ENCODE measurements at places on chromosomes 3 and 15. TPM values are rescaled to one million over a fixed set of nuclear protein-coding genes. Genes with fewer than 3 reads are reported as not detected.

DNA sequence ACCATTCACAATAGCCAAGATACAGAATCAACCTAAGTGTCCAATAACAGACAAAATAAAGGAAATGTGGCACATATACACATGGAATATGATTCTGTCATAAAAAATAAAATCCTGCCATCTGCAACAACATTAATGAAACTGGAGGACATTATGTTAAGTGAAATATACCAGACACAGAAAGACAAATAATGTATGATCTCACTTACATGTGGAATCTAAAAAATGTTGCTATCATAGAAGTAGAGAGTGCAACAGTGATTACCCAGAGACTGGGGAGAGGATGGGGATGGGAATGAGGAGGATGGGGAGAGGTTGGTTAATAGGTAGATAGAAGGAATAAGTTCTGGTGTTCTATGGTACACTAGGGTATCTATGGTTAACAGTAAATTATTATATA, 28.7 kb downstream of the MRPL3 start:
- no peak for DNase-seq

DNA sequence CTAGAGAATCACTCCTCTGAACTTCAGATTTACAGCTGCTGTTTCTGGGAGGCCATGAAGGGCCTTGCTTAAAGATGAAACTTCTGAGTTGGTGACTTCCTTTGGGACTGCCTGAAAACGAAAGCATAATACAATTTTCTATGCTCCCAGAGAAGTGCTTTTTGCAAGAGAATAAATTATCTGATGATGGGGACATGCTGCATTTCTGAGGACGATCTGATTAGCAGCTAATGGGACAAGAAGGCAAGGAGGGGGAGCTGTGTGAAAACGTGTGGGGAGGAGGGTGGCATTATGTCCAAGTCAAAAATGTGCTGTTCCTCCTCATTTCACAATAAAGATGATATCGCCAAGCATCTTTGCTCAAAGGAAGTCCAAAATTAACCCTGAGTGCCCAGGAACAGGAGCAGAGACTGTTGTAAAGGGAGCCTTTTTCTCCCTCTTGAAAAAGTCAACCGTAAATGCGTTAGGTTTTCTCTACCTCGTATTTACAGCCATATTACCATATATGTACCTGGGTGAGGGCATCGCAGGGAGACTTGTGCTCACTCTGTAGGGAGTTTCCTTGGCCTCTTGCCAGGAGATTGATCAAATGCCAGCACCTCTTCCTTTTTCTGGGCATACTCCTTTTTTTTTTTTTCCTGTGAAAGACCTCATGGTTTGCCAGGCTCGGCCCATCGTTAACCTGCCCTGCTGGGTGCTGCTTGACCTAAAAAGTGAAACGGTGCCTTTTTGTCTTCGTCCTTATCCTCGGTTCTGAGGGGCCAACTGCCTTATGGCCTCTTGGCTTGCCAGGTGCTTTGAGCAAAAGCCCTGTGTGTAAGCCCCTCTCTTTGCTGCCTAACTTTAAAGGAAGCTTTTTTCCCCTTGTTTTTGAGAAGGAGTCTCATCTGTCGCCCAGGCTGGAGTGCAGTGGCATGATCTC, 11.5 kb downstream of the ITPR1 start:
- no peak for DNase-seq

- no peak for DNase-seq
These were observed 2.0 kb upstream of the TPRG1 start for GRCh38 chr3:189169728-189170127.

DNA sequence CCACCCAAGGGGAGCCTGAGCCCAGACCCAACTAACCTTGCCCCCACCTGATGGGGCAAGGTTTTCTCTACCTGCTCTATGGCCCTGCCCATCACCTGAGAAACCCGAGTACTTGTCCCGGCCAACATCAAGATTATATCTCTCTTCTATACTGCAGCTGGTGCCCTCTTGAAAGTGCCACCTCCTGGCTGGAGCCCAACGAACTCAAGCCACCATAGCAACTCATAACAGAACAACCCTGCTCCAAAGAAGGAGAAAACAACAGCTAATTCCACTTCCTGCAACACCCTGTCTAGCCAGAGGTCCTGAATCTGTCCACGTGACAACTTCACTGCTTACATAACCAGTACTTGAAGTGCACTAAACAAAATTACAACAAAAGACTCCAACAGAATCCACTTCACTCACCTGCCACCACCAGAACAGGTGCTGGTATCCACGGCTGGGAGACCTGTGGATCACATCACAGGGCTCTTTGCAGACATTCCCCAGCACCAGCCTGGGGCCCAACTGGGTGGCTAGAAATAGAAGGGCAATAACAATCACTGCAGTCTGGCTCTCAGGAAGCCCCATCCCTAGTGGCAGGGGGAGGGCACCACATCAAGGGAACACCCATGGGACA, 49.2 kb downstream of the PIERCE2 start:
- DNase-seq, result no peak

GRCh38 chr3:72629191-72629631, 219.0 kb downstream of the SHQ1 start:
- no peak for DNase-seq

DNA sequence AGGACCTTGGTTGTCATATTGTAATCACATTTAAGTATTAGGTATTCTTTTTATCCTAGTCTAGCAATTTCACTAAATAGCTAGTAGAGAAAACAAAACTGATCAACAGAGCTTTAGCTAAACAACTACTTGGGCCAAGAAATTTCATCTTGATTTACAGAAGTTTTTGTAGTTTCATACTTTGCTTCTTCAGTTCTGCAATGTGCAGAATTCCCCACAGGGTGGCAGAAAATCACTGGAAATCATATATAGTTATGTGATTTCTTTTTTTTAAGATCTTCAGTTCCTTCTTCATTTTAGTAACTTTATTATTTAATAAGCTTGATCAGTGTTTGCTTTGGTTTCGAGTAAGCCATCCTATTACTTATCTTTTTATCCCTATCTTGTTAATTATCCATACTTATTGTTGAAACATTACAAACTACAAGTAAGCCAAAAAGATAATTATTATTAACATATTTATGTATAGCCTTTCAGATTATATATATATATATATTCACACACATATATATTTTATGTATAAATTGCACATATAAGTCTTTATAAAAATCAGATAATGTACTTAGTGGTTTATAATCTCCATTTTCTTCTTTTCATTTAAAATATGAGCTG, 2.2 kb upstream of the BNIP2 start:
- no peak for DNase-seq

DNA sequence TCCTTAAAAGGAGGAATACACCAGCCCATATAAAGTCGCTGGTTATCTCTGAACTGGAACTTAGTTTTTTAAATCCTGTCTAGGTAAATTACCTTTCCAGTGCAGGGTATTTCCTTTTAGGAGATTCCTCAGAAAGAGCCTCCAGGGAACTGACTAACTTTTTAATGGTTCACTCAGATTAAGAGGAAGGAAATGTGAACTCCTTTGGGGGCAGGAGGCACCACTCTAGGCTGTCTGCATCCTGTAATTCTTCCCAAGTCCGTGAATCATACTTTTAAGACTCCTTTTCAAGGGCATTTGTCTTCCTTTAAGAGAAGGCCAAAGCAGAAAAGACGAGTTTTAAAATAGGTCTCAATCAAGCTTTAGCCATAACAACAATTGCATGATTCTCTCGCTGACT, 871.2 kb upstream of the NR2F2 start:
- DNase-seq, result no peak

DNA sequence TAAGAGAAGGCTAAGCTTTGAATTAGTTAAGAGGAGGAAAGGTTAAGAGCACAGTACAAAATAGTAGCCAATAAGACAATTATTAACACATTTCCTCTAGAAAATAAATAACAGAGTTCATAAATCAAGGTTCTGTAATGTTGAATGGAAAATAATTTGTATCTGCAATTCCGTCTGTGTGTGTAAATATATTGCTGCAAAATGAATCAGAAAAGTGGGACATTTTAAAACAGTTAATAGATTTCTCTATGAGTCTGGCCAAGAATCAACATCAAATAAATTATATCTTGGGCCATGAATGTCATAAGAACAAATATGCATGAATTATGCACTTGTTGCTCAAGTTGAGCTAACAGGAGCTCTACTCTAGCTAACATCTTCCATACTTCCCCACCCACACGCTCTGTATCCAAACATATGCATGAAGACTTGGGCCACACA, 14.2 kb upstream of the SUCNR1 start:
- no peak for DNase-seq

The PDZRN3 gene
- total RNA-seq, result 29.9 TPM

The TMOD2 gene
- total RNA-seq, result 8.1 TPM

The SPATA12 gene
- total RNA-seq, result not detected

The SLC9C1 gene
- not detected for total RNA-seq

The IFRD2 gene
- 69.0 TPM for total RNA-seq
